CD4-positive, alpha-beta T cell treated with Interleukin-12 subunit alpha and Interleukin-12 subunit beta, for 1 hour (primary cell): ENCODE measurements at places on chromosomes 11 and 22.

- DNase-seq = no peak
Measured at GRCh38 chr11:75100314-75100713, 3.6 kb upstream of the OR2AT4 start.

DNA sequence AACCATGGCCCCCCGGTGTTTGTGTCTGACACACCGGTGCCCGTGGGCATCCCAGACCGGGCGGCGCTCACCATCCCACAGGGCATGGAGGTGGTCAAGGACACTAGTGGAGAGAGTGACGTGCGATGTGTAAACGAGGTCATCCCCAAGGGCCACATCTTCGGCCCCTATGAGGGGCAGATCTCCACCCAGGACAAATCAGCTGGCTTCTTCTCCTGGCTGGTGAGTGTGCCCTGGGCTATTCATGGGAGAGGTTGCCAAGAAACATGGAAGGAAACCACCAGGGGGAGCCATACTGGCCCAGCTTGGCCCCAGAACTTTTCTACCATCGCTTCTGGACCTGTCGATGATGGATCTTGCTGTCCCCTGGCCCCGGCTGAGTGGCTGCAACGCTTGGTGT lies 36.5 kb downstream of the PRDM11 start:
- no peak for DNase-seq

GRCh38 chr22:49553076-49553475 lies 274.6 kb downstream of the BRD1 start:
- no peak for DNase-seq

DNA sequence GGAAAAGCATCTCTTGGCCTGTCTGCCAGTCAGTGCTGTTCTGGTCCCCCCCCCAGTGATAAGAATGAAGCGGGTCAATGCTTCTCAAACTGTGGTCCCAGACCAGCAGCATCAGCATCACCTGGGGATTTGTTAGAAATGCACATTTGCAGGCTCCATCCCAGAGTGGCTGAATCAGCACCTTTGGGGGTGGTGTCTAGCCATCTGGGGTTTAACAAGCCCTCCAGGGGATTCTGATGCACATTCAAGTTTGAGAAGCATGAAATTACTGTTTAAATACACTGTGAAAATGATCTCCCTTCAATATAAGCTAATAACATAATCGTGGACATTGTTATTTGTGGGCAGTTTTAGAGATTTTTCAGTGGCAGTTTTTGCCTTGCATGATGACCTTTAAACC lies 133.5 kb downstream of the MYO18B start:
- no peak for DNase-seq

- DNase-seq = no peak
Measured at GRCh38 chr11:104130161-104130560, 33.8 kb downstream of the PDGFD start.

GRCh38 chr11:16603890-16604793 lies 134.3 kb upstream of the C11orf58 start:
- DNase-seq = no peak

GRCh38 chr11:97684486-97685439 lies 1295.0 kb downstream of the JRKL start:
- DNase-seq = no peak

DNA sequence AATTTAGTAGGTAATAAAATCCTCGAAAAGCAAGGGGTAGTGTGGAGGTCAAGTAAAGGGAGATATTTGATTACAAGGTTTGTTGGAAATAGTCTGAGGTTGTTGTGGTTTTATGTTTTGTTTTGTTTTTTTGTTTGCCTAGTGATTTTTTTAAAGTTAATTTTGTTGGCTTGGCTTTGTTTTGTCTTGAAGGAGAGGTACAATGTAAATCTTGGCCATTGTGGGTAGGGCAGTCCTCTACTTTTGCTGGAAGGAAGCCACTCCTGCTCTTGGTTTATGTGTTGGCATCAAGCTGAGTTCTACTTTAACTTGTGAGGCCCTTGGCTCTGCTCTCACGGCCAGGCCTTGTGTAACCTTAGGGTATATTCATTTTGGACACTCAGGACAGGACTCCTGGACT lies 3.2 kb downstream of the AMOTL1 start:
- no peak for DNase-seq

GRCh38 chr22:17357688-17358087 lies 11.6 kb upstream of the CECR2 start:
- DNase-seq = no peak

- no peak for DNase-seq
Measured at GRCh38 chr11:1810761-1811160, 24.0 kb upstream of the SYT8 start.

GRCh38 chr22:23127788-23128187 lies 14.0 kb downstream of the RSPH14 start:
- DNase-seq = no peak

GRCh38 chr11:61022311-61023085 lies 51.0 kb downstream of the CD6 start:
- peak; percentile 26 for DNase-seq

DNA sequence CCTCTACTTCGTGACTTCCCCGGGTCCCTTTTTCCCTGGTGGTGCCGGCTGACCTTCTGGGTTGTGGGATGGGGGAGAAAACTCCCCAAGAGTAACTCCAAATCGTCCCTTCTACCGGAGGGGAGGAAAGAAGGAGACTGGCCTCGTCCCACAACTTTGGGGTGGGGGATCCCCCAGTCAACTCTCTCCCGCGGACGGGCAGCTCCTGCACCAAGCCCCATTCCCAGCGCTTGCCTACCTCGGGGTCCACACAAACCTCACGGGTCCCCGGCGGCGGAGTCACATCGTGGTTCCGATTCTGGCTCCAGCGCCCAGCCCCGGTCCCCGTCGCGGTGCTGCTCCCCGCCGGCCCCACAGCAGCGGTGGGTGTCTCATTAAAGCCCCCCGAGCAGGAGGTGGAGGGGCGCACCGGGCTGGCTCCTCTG lies 317 bp downstream of the BDNF start:
- DNase-seq = no peak

DNA sequence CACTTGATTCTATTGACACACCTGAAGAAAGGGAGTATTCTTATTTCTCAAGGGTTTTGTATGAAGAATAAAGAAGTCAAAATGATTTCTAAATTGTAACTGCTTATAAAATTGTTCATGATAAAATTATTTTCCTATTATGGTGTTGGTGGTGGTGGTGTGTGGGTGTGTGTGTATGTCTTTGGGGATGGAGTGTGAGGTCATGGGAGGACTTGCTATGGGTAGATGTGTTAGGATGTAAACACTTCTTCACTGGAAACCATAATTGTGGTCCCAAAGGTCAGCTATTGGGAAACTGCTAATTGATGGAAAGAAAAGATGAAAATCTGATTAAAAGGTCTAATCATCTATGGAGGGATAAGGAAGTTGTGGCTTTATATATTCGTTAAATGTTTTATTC lies 5.1 kb downstream of the TRIM22 start:
- DNase-seq = no peak

DNA sequence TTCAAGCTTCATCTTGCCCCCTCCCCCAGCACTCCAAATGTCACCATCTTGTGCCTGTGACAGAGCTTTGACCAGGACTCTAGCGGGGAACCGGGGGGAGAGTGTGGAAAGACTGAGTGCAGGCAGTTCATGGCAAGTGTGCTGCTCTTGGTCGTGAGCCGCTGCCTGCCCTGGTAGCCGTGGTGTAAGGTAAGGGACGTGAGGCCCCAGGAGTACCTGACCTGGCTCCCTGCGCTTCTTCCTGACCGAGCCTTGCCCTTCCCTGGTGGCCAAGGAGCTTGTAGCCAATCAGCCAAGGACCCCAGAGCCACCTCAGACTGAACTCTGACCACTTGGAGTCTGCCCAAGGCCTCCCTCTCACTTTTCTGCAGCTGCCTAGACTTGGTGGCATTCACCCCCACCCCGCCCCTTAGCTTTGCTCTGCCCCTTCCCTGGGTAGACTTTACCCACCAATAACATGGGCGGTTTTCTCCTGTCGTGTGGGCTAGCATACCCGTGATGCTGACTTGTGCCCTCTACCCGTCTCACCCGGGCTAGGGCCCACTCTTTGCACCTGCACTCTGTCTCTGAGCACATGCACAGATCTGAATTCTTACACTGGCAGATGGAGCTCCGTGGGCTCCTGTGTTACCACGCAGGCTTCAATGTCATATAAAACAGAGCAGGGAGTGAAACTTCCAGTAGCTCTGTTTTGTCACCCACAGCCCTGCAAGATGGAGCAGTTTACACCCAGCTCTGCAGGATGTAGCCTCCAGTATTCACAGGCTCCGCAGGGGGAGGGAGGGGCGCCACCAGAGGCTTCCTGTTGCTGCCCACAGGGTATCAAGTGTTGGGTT lies 1.5 kb downstream of the DGKZ start:
- peak; percentile 69 for DNase-seq

DNA sequence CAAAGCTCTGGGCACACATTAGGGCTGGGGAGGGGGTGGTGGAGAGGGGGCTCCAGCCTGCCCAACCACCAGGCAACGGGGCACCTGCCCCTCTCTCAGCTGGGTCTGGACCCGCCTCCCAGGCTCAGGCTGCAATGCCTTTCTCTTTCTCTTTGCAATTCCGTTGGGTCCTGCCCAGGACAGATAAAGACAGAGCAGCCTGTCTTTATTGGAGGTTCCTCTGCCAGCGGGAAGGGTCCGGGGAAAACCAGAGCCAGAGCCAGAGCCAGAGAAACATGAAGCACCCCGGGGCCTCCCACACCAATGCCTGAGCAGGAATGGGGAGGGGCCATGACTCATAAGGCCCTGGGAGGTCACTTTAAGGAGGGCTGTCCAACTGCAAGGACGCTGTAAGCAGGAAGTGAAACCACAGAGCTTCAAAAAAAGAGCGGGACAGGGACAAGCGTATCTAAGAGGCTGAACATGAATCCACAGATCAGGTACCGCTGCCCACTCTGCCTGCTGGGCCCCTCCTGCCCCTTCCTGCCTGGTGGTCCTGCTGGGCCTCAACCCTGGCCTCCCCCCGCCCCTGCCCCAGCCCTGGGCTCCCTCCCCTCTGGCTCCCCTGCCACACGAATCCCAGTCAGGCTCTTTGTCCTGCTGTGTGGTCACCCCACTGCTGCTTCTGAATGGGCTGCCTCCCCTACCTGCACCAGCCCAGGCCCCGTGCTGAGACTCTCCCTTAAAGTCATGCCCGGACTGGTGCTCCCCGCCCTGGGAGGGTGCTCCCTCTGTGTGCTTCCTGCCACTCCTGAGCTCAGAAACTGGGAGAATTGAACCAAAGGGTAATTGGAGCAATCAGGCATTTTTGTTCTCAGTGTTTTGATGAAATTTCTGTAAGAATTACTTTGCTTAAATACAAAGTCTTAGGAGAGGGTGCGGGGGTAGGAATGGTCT lies at the start of gene APOBEC3B:
Gene APOBEC3B (plus strand): TSS at position 356 of the 936 bp plus-strand sequence. CDS start 107 bp downstream, at position 463.
- DNase-seq = peak; percentile 79

DNA sequence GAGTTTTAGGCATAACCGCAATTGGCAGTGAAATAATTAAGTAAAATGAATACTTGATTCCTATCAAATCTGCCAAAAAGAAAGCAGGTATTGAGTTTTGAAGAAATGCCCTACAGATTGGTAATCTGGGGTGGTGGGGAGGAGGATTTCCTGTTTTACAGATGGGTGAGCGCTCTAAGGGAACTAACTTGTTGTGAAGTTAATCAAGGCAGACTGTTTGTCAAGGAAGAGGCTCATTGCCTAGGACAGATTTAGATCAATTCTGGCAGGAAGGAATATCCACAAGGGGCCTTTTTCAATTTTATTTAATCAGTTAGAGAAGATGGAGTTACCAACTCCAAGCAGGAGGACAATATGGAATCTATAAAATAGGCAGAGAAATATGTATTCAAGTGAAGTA lies 271.5 kb upstream of the CCDC90B start:
- DNase-seq = no peak

DNA sequence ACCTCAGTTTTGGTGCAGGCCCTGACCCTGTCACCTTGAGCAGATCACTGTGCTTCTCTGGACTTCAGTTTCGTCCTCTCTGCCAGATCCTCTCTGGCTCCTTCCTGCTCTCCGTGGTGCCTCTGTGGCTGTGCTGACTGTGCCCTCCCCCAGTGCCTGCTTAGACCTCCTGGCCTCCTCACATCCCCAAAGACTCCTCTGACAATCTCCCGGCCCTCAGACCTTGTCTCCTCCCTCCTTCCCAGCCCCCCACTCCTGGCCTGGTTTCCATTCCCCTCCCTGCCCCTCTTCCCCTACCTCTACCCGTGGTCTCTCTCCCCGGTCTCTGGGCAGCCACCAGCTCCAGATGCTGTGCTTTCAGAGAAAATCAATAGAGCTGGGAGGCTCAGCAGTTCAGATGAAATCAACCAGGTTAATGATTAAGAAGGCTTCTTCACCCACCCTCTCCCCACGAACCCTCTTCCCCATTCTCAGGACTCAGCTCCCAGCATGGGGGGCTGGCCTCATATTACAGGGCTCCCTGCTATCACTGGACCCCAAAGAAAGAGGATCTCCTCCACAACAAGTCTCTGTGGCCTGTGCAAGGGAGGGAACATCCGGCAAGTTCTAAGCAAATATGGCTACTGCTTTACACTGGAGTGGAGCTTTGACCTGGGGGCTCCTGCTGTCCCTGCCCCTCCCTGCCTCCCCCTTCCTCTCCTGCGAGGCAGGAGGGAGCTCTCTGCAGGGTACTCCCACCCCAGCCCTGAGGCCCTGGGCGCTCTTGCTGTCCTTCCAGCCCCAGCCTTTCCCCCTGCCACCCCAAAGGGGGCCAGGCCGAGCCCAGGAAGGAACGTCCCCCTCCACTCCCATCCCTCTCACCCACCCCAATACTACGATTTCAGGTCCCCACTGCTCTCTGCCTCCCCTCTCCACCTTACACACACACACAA lies 8.5 kb downstream of the BACE1-AS start:
- no peak for DNase-seq

GRCh38 chr11:68615657-68616056 lies 68.7 kb upstream of the GAL start:
- DNase-seq = no peak

DNA sequence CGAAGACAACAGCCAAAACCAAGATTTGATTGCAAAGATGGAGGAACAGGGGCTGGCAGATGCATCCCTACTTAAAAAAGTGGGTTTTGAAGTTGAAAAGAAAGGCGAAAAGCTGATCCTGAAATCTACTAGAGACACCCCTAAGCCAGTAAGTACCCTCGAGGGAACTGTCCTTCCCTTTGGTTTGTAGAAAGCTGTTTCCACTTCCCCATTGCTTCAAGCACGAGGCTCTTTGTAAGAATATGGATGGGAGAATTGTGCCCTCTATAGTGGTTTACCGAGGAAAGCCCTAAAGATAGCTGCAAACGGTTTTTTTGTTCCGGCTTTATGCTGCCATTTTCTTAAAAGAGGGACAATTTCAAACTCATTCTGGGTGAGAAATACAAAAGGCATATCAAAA lies 133.9 kb downstream of the WNT7B start:
- DNase-seq = no peak

GRCh38 chr11:87223816-87224215 lies 186.1 kb downstream of the TMEM135 start:
- DNase-seq = no peak

GRCh38 chr11:78061921-78062311 lies 1.7 kb upstream of the THRSP start:
- DNase-seq = no peak

GRCh38 chr11:26048271-26048670 lies 283.7 kb upstream of the ANO3 start:
- DNase-seq = no peak
